ENCODE measurements at places on chromosomes 16 and 17. TPM values are rescaled to one million over a fixed set of nuclear protein-coding genes. Genes with fewer than 3 reads are reported as not detected.

DNA sequence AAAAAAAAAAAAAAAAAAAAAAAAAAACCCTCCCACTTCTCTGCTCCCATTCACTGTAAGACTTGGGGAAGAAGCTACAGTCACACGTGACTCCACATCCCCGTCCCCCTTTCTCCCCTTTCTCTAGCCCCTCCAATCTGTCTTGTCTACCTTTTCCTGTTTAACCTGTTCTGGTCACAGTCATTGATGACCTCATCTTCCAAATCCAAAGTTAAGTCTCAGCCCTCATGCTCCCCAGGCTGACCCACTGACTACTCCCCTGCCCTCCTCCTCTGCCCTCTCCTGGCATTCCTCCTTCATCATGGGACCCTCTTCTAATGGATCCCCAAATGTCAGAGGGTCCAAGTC lies 1.6 kb upstream of the CDH5 start:
- H3K36me3 ChIP-seq, result no peaks in the 10 kb centered on the region
- no peak overlapping the region for H3K4me3 ChIP-seq
- H3K27me3 ChIP-seq, result peaks cover 2% of the 10 kb centered on the region
- H3K4me1 ChIP-seq, result peaks cover 5% of the 10 kb centered on the region
- no peak overlapping the region for H3K27ac ChIP-seq
- DNase-seq, result no peak

DNA sequence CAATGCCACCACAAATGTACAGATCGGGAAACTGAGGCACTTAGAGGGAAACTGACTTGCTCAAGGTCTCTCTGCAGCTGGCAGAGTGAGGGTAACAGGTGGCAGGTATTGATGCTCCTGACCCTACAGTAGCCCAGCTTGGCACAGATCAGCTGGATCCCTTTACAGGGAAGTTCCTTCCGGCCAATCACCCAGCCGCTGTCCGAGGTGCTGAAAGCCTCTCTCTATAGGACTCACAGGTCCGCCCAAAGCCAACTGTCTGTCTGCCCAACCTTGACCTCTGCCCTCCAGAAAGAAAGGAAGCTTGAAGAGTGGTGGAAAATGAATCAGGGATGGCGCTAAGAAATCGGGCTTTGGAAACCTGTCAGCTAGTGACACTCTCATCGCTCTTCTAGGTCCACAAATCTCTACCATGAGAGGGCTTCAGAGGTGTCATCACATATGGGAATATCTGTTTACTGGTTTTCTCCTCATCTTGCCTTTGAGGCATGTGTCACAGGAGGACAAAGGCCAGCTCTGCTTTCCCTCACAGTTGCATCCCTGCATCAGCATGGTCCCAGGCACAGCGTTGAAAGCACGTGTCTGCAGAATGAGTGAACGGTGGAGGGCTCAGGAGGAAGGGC lies 246.2 kb downstream of the KATNIP start:
- H3K27ac ChIP-seq, result no peak overlapping the region
- no peaks in the 10 kb centered on the region for H3K4me1 ChIP-seq
- H3K36me3 ChIP-seq, result no peaks in the 10 kb centered on the region
- H3K4me3 ChIP-seq, result no peak overlapping the region
- DNase-seq, result no peak

- no peaks in the 10 kb centered on the region for H3K36me3 ChIP-seq
- H3K27ac ChIP-seq, result no peak overlapping the region
- peak; percentile 5 for DNase-seq
- no peaks in the 10 kb centered on the region for H3K4me1 ChIP-seq
- no peak overlapping the region for H3K4me3 ChIP-seq
- no peaks in the 10 kb centered on the region for H3K27me3 ChIP-seq
Observed at GRCh38 chr17:879546-880442, 97.6 kb downstream of the MRM3 start.

DNA sequence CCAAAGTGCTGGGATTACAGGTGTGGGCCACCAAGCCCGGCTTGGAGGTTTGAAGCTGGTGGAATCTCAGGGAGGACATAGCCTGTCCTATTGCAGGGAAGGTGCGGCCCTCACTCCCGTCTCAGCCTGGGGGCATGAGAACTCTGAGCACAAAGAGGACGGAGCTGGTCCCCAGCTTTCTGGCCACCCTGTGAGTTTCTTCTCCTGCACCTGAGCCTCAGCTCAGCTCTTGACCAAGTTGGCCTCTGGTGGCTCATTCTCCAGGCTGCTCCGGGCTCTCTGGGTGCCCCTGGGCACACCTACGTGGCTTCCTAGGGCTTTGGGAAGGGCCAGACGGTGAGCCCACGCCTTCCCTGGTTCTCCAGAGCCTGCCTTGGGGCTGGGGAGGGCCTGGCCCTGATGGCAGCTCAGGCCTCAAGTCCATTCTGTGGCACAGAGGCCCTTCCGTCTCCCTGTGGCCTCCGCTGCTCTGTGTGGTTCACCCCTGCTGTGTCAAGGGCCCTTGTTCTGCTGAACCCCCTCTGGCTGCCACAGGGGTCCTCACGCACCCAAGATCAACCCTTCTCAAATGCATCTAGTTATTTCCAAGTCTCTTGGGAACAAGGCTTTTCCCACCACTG lies 6.9 kb upstream of the FASN start:
- H3K4me1 ChIP-seq, result peaks cover 25% of the 10 kb centered on the region
- DNase-seq, result no peak
- no peaks in the 10 kb centered on the region for H3K27me3 ChIP-seq
- no peaks in the 10 kb centered on the region for H3K36me3 ChIP-seq

GRCh38 chr16:16137110-16137509 lies 86.2 kb downstream of the ABCC6 start:
- peaks cover 29% of the 10 kb centered on the region for H3K36me3 ChIP-seq
- 0 out of 2 replicates have a peak, but pooled peaks cover 2% of the 10 kb centered on the region for H3K4me1 ChIP-seq
- DNase-seq, result no peak
- no peak overlapping the region for H3K27ac ChIP-seq
- no peaks in the 10 kb centered on the region for H3K27me3 ChIP-seq

DNA sequence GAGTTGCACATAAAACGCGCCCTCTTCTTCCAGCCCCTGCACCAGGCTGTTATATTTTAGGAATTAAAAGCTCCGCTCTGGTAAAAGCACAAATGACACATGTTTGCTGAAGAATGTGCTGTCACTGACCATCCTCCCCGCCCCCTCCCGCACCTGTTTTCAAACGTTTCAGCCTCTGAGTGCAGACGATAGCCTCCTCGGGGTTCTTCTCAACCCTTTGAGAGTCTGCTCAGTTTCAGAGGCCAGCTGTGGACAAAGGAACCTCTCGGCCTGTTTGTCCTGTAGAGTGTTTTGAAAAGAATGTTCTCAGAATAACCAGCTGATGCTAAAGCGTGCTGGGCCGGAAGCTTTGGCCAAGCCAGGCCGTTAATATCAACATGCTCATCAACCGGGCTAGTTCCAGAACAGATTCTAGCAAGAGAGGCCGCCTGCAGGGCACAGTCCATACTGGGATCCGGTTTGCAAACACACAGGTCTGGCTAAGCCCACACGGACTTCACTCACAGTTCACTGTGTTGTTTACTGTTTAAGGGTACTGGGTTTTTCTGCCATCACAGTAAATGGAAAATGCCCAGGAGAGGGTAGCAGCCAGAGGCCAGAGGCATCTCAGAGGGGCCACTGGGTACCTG lies 6.4 kb upstream of the CACNG4 start:
- H3K4me3 ChIP-seq, result no peak overlapping the region
- no peaks in the 10 kb centered on the region for H3K36me3 ChIP-seq
- no peaks in the 10 kb centered on the region for H3K27me3 ChIP-seq

CCL8 gene
- not detected for total RNA-seq

TLCD3B gene
- 0.51 TPM for total RNA-seq

GAS7 gene
- total RNA-seq, result 53.4 TPM

TMC8 gene
- 128 TPM for total RNA-seq

MYH2 gene
- not detected for total RNA-seq
